RPMI8226 (cell line): ENCODE measurements at places on chromosomes 16 and 17.

- DNase-seq, result no peak
Observed at GRCh38 chr17:5047446-5047845, 12.2 kb upstream of the SLC52A1 start.

DNA sequence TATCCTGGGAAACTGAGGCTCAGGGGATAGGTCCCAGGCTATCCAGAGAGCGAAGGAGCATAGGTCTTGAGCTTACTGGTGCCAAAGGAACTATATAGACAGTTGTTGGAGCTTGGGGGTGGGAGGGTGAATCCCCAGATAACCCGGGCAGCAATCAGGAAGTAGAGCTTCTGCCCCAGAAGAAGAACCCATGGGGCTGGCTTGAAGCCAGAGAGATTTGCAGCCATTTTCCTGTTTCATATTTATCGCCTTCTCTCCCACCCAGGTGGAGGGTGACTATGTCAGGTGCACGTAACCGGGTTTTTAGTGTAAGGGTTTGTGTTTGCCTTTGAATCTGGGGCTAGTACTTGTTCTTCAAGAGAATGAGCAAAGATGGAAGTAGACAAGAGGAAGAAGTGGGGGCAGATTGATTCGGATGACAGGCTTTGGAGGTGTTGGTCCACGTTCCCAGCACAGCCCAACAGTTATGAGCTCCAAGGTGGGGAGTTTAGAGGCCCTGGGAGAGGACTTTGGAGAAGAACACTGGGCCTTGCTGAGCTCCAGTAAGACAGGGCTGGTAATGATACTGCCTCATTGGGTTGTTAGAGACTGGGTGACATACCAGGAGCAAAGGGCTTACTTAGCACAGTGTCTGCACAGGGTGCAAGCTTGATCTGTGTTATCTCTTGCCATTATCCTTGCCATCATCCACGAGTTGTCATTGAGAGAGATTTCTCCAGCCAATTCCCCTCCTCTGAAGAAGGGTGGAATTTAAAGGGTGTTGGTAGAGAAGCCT, 145.6 kb downstream of the CCDC182 start:
- peak; percentile 60 for DNase-seq

GRCh38 chr16:22191532-22192260, 14.4 kb upstream of the EEF2K start:
- DNase-seq, result peak; percentile 52

DNA sequence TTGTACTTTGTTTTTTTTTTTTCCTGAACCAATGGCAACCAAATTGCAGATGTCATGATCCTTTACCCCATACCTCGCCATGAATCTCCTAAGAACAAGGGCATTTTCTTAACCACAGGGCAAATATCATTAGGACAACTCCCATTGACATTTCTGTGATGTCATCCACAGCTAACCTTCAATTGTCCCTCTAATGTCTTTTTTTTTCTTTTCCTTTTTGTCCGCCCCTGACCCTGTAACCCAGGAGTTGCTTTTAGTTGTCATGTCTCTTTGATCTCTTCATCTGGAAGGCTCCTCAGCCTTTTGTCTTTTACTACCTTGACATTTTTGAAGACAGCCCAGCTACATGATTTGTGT, 410 bp upstream of the NAGPA start:
- no peak for DNase-seq

DNA sequence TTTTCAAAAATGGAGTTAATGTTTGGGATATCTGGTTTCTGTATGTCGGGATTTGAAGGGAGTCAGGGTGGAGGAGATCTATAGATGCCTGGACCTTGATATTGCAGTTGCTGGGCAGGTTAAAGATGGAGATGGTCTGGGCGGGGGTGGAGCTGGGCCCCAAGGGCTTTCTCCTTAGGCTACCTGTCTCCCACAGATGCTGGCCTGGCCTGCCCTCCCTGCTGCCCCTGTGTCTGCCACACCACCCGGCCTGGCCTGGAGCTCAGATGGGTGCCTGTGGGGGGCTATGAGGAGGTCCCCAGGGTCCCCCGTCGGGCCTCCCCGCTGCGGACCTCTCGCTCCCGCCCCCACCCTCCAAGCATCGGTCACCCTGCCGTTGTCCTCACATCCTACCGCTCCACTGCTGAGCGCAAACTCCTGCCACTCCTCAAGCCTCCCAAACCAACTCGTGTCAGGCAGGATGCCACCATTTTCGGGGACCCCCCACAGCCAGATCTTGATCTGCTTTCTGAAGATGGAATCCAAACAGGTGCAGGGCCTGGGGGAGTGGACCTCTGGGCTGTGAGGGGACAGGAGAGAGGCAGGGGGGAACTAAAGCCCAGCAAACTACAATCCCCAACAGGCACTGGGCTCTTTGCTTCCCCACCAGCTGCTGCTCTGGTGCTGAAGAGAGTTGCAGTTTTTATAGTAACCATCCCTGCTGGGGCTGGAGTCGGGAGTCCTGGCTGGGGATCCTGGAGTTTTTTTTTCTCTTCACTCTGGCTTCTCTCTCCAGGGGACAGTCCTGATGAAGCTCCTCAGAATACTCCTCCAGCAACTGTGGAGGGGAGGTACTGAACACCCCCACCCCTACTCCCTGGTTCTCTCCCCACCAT, 2.9 kb downstream of the ARHGEF15 start:
- no peak for DNase-seq

DNA sequence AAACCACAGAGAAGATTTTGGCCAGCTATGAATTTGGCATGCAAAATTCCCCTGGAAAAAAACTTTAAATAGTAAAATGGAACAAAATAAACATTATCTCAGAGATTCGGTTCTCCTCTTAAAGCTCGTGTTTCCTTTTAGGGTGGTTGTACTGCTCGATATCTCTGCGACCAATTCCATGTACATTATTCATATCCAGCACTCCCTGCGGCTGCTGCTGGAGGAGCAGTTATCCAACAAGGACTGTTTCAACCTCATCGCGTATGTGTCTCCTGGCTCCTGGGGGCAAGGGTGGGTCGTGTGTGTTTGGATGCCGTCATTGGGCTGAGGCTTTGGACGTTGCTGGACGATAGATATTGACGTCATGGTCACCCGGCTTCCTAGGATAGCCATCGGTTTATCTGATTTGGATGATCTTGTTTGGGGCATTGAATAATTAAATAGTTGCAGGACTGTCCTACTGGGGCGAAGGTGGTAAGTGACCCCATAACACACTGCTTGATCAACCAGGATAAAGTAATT, 33.8 kb downstream of the VWA3A start:
- DNase-seq, result no peak

- DNase-seq, result no peak
Observed at GRCh38 chr17:55154101-55154500, 110.7 kb upstream of the HLF start.

- no peak for DNase-seq
Observed at GRCh38 chr17:59355702-59356325, 24.4 kb downstream of the YPEL2 start.

DNA sequence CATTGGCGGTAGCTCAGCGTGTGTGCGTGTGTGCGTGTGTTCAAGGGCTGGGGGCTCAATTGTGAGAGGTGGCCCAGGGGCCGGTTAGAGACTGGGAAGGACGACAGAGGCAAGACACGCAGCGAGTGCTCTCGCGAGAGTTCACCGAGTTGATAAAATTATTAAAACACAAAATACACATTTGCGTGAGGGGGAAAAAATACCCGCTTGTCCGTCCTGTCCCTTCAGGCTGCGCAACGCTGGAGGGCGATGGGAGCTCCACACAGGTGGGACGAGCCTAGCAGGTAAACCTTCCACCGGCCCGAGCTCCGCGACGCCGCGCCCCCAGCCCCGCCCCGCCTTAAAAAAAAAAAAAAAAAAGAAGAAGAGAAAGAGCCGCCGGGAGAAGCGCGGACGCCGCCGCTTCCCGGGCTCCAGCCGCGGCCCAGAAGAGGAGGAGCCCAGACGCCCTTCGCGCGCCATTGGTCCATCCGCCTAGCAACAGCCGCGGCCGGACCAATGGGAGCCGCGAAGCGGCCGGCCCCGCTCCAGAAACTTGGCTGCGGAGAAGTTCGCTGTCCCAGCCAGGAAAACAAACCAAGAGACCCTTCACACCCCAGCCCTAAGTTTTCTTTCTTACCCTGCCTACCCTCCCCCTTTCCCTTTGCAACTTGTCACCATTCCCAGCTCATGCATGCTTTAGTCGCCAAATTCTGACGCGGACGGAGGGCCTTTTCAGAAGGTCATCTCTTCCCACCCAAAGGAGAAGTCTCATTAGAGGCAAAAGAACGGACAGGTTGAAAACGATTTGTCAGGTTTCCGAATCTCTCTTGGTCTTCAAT, 169.9 kb upstream of the MAF start:
- peak; percentile 95 for DNase-seq

GRCh38 chr16:11155284-11155806, 100.7 kb downstream of the SOCS1 start:
- DNase-seq, result no peak

- peak; percentile 86 for DNase-seq
Observed at GRCh38 chr16:87765776-87766484, at the start of gene KLHDC4. TSS of gene KLHDC4 (minus strand) at chr16:87765986. CDS start at chr16:87765890, 96 bp downstream.

- no peak for DNase-seq
Observed at GRCh38 chr16:73015612-73016487, 32.1 kb downstream of the ZFHX3 start.
